ENCODE measurements at places on chromosomes 1 and 21.

DNA sequence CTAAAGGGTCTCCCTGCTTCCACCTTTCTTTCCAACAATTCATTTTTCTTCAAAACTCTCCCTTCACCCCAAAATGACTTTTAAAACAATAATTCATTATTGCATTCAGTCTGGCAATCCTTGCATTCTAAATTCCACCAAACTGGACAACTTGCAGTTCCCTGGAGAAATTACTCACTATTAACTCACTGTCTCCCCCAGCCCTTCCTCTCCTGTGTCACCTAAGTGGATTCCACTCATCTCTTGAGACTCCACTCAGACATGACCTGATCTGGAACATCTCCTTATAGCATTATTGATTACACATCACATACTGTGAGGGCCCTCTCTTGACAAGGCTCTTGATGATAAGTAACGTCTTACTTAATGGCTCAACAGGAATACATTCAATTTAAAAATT lies 257.1 kb downstream of the BRINP2 start:
- no peak for DNase-seq

GRCh38 chr1:172608098-172608601 lies 50.8 kb upstream of the FASLG start:
- no peak for DNase-seq

GRCh38 chr1:46535063-46535462 lies 16.4 kb downstream of the KNCN start:
- DNase-seq = no peak

GRCh38 chr21:34201001-34201400 lies 127.6 kb downstream of the MRPS6 start:
- no peak for DNase-seq

- DNase-seq = no peak
These were observed 12.3 kb upstream of the GOLT1A start for GRCh38 chr1:204225841-204226735.

DNA sequence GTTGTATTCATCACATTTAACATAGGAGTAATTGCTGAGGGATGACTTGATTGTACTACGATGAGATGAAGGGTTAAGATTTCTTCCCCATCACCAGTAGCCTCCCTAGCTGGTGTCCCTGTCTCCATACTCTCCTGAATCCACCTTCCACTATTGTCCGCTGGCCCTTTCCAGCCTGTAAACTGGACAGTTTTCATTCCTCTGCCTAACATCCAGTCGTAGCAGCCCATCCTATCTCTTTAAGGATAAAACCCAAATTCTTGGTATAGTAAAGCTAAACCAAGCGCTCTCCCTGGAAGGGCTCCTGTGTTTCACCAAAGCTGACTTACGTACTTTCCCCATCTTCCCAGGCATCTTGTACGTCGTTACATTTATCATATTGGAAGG lies 670 bp downstream of the COX20 start:
- no peak for DNase-seq

GRCh38 chr1:44254392-44254910 lies 41.2 kb downstream of the DMAP1 start:
- no peak for DNase-seq

DNA sequence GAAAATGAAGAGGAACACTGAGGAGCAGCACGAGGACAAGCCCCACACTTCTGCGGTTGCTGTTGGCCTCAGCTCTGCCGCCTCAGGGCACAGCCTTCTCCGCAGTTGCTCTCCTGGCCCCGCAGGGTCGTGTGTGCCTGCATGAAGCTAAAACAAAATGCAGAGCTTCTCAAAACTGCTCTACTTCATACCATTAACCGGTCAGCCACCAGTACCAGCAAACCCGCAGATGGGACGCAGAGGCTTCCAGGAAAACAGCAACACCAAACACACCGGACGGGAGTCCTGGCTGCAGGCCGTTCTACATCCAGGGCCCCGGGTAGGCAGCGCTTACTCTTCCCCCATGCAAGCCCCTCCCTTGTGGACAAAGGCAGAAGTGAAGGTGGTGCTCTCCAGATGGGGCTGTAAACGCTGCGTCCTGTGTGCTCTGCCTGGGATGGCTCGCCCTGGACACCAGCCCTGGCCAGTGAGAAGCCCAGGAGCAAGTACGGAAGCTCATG lies 7.1 kb upstream of the C1orf159 start:
- no peak for DNase-seq

DNA sequence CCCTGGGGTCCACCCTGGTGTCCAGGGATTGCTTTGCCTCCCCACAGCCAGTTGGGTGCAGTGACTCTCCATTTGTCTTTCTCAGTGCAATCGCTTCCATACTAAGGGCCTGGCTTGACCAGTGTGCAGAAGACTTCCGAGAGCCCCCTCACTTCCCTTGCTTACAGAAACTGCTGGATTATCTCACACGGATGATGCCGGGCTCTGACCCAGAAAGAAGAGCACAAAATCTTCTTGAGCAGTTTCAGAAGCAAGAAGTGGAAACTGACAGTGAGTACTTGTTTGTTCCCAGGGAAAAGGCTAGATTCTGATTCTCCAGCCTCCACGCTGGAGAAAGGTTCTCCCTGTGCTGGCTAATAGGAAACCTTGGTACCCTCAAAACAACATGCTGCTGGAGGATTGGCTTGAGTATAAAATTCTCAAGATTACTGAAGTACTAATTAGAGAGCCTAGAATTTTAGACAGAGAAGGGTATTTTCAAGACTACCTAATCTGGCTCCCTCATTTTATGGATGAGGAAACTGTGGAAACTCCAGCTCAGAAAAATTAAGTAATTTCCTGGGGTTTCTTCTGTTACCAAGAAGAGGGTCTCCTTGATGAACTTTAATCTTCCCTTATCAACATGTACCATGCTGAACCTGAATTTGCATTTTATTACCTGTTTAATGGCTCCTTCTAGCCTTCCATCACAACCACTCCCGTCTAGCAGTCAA lies 75.8 kb downstream of the RGL1 start:
- DNase-seq = no peak

DNA sequence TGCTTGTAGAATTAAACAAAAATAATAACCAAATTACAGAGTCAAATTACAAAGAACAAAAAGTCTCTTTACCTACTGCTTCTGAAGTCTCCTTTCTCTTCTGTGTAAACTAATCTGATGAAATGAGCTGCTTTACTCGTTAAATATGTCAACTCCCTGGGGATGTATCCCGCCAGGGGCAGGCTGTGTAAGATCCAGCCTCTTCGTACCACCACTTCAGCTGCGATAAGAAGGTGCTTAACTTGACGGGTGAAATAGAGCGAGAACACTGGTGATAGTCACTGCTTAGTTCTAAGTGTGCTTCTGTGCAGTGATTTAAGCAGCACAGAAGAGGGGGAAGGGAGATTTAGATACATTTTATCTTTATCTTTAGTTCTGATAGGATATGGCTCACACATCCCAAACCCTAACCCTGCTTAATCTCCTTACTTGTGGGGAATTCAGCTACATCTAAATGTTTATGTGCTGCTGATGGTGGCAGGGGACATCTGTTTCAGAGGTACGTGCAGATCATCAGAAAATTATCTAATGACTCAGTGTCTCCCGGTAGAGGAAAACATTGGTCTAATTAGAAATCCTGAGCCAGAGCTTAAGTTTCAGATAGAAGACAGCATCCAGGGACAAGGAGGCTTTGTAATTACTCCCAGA lies 46.0 kb downstream of the RHOU start:
- no peak for DNase-seq

DNA sequence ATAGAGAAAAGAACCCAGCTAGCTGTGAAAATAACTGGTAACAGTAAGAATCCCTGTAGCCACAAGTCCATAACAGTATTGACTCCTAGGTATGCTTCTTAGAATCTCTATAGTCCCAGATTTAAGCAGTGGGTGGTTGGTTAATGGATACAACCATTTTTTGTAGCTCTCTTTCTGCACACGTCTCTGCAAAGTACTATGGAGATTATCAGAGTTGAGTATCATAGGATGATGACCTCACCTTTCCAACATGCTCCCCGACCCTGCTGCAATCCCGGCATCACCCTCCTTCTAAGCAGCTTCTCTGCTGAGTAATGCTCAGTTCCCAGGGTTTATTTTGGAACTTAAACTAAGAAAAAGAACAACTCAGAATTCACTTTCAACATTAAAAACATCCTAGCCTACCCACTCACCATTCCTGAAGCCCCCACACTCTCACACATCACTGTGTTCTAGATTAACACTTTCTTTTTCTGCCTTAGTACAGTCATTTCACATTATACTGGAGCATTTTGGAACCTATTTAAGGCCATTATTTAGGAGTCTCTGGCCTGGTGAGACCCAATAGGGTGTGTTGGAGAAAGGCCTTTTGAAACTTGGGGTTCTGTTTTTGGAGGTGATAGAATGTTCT lies 2.7 kb downstream of the MLLT11 start:
- DNase-seq = no peak

- DNase-seq = no peak
These were observed 54.3 kb downstream of the RPS6KA1 start for GRCh38 chr1:26583646-26584485.

DNA sequence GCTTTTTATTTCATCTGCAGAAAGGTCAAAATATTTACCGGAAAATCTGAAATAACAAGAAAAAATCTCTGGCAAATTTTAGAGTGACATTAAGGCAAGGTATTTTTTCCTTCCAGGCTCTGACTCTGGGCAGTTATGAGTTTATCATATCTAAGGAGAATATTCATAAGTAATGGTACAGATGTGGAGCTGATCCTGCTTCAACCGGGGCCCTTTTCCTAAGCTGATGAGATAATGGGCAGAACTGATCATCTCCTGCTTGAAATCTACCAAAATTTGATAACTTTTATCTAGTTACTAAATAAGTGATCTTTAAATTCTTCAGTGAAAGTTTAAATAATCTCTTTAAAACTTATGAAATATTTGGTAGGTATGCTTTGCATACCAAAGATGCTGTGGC lies 211.6 kb downstream of the COL11A1 start:
- DNase-seq = no peak

DNA sequence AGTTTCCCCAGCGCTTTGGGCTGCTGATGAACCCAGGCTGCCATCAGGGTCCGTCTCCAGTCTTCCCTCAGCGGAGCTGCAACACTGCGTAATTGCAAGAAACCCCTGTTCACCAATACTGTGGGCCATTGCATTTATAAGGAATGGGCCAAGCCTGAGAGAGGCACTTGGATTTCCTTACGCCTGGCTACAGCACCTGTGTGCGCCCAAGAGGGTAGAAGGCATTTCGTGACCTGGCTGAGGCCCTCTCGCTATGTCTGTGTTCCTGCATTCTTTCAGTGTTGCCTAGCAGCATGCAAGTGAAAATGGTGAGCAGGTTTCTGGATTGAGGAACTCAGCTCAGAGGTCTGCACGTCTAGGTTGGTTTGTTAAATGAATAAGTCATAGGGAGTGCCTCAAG lies 12.0 kb upstream of the OR2W3 start:
- DNase-seq = no peak

DNA sequence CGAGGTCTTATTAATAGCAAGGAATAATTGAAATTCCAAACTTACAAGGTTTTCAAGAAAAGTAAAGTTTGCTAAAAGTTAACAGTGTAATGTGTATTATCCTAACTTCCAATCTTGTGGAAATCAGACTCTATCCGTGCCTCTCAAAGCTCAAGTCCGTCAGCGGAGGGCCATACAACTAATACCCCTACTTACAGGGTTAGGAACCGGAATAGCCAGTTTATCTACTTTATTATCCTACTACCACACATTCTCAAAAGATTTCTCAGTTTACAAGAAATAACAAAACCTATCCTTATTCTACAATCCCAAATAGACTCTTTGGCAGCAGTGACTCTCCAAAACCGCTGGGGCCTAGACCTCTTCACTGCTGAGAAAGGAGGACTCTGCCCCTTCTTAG lies 457.8 kb downstream of the PTPRC start:
- DNase-seq = no peak

DNA sequence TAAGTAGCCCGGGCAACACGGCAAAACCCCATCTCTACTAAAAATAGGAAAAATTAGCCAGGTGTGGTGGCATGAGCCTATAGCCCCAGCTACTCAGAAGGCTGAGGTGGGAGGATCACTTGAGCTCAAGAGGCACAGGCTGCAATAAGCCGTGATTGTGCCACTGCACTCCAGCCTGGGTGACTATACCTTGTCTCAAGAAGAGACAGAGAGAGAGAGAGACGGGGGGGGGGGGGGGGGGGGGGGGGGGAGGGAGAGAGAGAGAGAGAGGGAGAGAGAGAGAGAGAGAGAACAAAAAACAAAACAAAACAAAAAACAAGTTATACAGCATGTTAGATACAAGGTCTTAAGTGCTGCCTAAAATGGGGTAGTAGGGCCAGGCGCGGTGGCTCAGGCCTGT lies 77.8 kb upstream of the ZNF281 start:
- DNase-seq = no peak

DNA sequence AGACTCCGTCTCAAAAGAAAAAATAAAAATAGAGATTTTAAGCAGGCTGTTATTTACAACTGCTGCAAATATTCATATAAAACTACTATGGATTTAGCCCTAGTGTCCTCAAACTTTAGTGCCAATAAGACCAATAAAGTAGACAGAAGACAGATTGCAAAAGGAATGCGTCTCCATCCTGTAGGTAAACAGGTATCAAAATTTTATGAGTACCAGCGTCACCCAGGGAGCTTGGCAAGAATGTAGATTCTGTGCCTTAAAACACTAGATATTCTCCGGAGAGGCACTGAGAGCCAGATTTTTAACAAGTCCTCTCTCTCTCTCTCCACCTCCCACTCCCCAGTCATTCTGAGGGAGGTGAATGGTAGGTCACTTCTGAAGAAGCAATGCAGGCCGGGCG lies 18.4 kb downstream of the SMYD3 start:
- DNase-seq = no peak

DNA sequence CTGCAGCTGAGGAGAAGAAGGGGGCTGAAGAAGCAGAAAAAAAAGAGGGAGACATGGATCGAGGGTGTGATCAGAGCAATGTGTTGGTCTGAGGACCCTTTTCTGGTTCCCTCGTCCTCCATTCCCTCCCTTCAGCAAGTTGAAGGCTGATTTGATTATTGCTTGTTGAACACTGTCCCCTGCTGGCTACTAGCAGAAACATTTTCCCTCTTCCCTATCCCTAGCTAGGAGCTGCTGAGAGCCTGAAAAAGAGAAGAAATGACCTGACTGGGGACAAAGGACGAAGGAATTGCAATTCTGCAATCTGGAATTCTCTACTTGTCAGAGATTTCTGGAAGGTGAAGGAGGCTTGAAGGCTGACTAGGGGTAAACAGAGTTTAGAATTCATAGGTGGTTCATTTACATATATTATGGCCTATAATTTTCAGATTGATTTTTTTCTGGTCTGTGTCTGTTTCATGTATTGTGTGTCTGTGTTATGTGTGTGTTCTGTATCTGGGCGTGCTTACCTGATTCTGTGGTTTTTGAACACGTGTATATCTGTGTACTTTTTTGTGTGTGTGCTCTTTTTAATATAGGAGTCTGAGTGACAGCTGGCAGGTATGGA lies 9.8 kb downstream of the NHLH1 start:
- DNase-seq = no peak
